ENCODE measurements at places on chromosomes 5 and 9. TPM values are rescaled to one million over a fixed set of nuclear protein-coding genes. Genes with fewer than 3 reads are reported as not detected.

DNA sequence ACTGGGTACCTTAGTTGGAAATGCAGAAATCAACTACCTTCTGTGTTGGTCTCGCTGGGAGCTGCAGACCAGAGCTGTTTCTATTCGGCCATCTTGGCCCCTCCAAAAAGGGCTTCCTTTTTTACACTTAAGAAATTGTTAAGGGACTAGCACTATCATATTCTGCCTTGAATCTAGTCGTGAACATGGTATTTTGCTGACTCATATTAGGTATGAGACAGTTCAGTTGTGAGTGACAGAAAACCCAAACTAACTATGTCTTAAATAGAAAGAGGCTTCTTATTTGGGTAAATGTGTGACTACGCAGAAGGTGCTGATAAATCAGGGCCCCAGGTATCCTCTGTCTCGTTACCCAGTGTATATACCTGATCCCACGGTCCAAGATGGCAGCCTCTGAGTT lies 298.2 kb downstream of the EDIL3 start:
- DNase-seq = no peak

Gene IL13
- total RNA-seq = 2.8 TPM

- no peak for DNase-seq
Observed at GRCh38 chr5:12777342-12777741, 873.1 kb upstream of the CTNND2 start.

DNA sequence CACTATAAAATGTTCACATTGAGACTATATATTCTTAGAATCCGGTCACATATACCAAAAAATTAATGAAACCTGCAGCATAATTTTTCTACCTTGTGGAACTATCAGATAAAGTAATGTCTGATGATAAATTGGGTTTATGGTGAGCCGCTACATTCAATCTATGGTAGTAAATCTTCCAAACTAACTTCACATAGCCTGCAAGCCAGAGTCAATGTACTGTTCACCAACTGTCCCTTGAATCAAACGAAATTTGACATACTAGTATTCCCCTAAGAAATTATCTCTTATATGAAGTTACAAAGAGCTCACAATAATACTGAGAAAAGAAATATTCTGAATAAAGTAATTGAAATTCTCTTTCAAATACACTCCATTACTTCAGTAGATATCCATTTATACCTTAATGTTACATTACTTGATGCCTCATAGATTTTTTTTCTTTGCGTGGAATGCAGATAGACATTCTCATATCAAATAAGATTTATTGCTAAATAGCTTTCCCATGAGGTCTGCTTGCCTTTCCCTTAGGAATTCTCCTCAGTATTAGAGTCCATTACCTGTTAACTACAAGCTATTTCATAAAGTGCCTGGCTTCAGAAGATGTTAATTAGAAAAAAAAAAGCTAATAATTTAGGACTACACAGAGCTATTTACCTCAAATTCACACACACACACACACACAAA lies 169.5 kb downstream of the PTPRD start:
- no peak for DNase-seq

GRCh38 chr5:82584631-82585030 lies 306.5 kb upstream of the RPS23 start:
- DNase-seq = no peak

Measured in thoracic aorta (tissue), 2 donors.